Glomerular endothelial cell (primary cell): ENCODE measurements at places on chromosomes 6 and 20.

GRCh38 chr20:62134735-62135231 lies 8.4 kb downstream of the PSMA7 start:
- DNase-seq = no peak

- DNase-seq = no peak
Measured at GRCh38 chr20:46157625-46158024, 39.5 kb downstream of the CD40 start.

DNA sequence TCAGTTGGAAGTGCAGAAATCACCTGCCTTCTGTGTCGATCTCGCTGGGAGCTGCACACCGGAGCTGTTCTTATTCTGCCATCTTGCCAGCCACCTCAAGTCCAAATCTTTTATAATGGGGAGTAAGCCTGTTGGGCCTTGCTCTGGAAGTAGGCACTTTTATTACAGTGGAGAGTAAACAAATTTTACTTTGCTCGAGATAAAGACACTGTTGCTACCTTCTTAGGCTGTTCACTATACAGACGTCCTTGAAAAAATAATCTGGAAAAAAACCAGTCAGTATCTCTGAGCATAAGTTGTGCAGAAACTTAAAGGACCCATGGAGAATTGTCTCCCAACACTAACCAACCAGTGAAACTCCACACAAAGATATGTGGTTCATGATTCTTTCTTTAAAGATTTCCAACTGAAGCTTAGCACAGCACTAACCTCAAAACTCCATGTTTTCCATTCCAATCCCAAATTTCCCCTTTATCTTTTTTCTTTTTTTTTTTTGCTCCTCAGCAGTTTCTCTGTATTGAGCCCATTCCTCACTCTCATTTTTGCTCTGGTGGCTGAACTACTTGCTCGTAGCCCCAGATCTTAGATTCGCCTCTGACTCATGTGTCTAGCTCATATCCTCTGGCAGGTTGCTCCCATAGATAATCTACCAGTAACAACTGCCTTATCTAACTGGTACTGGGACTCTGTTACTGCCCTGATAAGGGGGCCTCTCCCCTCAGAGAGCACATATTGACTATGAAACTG lies 34.3 kb upstream of the COL9A1 start:
- no peak for DNase-seq

DNA sequence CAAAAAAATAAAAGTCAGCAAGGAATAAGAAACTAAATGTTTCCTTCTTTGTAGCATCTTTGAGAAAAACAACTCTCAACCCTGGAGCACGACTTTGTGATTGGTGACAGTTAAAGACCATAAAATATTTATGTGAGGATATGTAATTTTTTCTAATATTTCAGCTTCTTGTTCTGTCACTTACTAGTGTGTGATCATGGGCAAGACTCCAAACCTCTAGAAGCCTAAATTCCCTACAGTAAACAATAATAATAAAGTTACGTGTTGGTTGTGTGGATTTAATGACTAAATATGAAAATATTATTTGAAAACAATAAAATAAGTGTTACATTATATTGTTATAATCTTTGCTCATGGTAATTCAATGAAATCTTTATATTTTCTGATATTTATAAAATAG lies 735.6 kb upstream of the MARCKS start:
- no peak for DNase-seq

GRCh38 chr20:44491635-44492395 lies 16.1 kb downstream of the TTPAL start:
- DNase-seq = no peak

GRCh38 chr20:56574531-56575142 lies 41.6 kb downstream of the FAM209B start:
- DNase-seq = no peak

- DNase-seq = no peak
Measured at GRCh38 chr20:43583982-43584432, 6.7 kb upstream of the IFT52 start.

GRCh38 chr6:148200781-148201180 lies 141.9 kb upstream of the SASH1 start:
- no peak for DNase-seq

GRCh38 chr20:48826883-48827771 lies 672 bp downstream of the PREX1 start:
- DNase-seq = no peak

DNA sequence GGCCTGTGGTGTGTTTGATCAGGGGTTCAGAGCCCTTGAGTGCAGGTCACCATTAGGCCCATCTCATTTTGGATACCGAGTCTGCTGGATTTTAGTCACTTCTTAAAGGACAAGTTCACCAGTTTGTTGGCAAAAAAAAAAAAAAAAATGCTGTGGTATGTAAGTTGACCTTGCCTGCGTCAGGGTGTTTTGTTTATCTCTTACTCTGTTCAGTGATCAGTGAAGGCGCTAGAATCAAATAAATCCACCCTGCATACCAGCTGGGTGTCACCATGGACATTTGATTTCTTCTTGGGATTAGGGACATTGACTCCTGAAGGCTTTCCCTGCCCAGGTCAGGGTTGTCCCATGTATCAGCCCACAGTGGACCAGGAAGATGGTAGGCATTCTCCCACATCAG lies 6.7 kb downstream of the SMOC2 start:
- no peak for DNase-seq

- no peak for DNase-seq
Measured at GRCh38 chr20:4901031-4901818, 100.1 kb downstream of the SLC23A2 start.

DNA sequence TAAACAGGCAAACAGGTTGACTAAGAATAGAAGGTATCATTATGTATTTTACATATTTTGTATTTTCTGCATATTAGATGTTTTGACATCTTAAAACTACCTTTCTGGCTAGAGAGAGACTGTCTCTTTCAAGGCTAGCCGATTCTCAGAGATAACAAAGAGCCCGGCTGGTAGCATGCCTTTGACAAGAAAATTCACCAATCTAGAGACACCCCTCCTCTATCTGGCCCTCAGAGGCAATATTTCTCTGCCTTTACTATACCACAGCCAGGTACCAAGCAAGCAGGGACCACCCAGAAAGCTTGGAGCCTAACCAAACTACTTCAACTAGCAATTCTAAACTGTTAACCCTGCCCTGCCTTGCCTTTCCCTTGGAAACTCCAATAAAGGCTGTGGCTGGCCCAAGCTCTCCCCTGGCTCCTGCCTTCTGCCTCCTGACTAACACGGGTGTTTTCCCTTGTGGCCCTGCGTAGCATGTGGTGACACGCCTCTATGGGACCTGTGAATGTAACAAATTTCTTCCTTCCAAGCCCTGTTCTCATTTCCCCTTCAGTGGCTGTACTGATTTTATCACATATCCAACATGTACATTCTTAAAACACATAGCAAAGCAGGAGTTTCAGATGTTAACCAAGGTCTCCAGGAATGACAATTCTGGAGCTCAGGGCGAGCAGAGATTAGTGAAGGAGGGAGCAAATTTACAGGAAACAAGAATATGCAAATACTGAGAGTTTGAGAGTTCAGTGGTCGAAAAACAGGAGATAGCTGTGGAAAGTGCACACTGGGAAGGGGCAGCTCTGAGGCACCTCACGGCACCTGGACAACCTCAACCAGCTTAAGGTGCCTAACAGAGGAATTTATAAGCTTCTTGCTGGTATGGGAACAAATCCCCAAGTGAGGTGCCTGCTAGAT lies 120.8 kb downstream of the BACH2 start:
- no peak for DNase-seq

DNA sequence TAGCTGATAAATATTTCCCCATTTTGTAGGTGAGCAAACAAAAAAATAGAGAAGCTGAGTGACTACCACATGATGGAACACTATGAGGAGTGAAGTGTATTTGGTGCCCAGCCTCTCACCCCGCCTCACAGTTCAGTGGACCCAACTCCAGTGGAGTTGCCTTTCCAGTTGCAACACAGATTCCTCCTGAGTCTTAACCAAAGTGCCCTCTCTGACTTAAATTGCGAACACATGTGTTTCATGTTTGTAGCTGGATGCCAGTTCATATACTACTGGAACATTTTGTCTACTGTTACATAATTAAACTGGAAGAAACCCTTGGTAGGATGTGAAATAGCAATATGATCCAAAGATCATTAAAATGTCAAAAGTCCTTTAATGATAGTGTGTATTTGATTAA lies 448.9 kb downstream of the COL12A1 start:
- no peak for DNase-seq

DNA sequence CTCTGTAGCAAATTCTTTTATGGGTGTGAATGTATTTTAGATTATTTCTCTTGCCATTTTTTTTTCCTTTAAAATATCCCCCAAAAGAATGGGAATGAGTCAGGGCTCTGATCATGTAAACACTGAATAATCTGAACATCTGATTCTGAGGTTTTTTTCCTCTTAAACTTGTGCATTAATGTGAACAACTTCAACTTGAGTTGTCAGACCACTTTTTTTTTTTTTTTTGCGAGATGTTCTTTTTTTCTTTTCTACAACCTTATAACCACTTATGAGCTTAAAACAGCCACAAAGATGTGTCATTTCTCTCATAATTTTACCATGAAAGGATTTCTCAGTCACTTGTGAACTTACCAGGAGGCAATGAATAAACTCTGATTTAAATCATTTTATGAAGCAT lies 85.3 kb downstream of the TBC1D7 start:
- DNase-seq = no peak

DNA sequence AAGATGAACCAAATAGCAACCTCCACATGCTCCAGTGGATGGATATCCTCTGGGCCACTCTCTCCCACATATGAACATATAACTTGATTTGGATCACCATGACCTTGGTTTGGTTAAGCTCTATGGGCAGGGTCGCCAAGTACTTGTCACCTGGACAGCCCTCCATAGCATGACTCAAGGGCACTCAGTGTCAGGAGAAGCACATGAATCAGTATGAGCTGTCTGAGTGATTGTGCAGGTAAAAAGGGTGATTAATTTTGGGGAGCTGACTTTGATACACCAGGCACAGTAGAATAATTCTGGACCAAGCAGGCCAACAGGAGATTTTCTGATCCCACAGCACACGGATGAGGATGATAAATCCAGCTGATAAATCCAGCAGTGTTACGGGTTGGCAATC lies 74.4 kb downstream of the OPRM1 start:
- DNase-seq = no peak

DNA sequence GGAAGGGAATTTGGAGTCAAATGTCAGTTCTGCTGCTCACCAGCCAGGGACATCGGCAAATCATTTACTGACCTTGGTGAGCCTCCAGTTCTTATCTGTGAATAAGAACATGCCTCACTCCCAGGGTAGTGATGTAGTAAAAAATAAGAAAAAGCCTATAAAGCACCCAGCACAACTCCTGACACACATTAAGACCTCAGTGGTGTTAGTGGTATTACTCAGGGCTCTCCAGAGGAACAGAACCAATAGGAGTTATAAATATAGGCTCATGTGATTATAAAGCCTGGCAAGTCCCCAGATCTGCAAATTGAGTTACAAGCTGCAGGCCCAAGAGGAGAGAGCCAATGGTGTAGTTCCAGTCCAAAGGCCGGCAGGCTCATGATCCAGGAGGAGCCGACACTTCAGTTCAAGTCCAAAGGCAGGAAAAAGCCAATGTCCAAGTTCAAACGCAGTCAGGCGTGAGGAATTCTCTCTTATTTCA lies 71.3 kb upstream of the EYA2 start:
- no peak for DNase-seq

DNA sequence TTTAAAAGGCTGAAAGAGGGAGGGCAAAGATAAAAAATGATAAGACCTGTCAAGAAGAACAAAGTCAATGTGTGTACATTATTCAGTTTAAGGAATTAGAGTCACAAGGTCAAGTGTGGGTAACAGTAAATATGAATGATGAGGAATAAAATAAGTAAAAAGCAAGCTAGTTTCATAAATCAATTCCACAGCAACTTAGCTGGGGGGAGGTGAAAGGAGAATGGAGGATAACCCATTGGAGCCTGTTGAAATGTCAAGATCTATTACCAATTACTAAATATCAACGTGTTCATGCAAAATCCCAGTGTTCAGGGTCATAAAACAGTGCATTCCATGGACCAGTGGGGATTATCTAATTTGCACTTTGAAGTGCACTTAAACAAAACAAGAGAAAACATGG lies 242.9 kb downstream of the TBX18 start:
- no peak for DNase-seq

DNA sequence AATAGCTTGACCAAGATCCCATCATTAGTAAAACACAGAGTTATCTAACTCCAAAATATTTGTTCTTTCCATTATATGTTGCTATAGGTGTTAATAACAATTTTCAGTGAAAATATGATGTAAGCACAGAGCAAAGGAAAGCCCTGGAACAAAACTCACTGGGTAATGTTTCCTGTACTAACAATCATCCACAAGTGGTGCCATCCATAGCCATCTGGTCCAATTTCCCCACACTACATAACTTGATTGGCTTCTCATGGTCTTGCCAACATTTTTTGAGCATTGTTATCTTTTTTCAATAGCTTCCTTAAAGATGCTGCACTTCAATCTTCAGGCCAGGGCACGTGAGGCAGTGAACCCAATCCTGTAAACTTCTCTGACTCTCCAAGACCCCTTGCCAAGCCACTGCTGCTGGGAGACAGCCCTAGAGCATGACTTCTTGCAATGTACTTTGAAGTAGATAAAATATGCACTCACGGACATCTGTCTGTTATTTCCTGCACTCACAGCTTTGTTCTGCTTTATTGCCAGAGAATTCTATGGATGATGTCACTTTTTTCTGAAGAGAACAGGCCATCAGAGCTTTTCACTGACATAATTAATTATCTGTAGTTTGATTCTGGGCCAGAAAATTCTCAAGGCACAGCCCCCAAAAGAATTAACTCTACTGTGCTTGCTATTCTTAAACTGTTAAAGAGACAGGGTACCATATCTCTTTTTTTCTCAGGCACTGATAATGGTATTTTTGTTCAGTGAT lies 97.5 kb upstream of the TMEM30A start:
- DNase-seq = no peak

DNA sequence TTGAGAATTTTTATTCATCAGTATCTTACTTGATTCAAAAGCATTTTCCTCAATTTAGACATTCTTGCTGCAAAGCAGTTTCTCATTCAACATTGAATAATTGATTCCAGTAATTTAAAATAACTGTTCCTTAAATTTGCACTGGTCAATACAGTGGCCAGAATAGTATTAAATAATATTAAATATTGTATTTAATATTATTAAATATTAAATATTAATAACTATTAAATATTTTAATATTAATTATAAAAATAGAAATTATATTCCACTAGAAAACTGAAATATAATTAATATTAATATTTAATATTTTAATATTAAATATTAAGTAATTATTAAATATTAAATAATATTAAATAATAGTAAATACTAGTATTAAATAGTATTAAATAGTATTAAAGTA lies 758.8 kb downstream of the EYS start:
- no peak for DNase-seq

- no peak for DNase-seq
Measured at GRCh38 chr6:2718334-2719092, 32.2 kb downstream of the MYLK4 start.

- DNase-seq = no peak
Measured at GRCh38 chr6:26202811-26203583, 115.8 kb downstream of the HFE start.
